ENCODE measurements at places on chromosomes 12 and 14.

DNA sequence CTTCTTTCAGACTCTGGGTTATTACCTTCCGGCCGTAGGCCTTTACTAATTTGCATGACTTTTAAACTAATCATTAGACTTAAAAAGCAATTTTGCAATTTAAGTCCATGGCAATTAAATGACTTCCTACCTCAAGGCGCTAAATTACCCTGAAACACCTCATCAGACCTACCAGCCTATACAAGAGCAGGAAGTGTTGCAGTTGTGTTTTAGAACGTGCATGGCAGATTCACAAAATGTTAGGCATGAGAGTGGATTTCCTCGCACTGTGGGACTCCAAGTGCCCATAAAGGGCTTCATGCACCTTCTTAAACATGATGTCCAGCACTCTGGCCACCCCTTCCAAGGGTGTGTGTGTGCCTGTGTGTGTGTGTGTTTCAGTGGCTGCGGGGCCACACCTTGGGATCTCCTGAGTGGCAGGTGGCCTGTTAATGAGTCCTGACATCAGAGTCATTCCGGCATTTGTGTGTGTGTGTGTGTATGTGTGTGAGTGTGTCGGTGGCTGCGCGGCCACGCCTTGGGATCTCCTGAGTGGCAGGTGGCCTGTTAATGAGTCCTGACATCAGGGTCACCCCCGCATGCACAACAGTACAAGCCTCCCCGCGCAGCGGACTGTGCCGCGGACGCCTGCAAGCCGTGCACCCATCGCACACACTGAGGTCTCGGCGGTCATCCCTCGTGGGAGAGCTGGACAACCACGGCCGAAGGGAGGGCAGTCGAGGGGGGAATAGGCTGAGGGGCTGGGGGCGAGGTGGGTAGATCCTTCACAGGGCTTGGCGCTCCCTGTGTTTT lies 900 bp downstream of the C2CD5 start:
- no peak for DNase-seq

- DNase-seq: no peak
Measured at GRCh38 chr14:91484186-91484585, 25.9 kb downstream of the PPP4R3A start.

DNA sequence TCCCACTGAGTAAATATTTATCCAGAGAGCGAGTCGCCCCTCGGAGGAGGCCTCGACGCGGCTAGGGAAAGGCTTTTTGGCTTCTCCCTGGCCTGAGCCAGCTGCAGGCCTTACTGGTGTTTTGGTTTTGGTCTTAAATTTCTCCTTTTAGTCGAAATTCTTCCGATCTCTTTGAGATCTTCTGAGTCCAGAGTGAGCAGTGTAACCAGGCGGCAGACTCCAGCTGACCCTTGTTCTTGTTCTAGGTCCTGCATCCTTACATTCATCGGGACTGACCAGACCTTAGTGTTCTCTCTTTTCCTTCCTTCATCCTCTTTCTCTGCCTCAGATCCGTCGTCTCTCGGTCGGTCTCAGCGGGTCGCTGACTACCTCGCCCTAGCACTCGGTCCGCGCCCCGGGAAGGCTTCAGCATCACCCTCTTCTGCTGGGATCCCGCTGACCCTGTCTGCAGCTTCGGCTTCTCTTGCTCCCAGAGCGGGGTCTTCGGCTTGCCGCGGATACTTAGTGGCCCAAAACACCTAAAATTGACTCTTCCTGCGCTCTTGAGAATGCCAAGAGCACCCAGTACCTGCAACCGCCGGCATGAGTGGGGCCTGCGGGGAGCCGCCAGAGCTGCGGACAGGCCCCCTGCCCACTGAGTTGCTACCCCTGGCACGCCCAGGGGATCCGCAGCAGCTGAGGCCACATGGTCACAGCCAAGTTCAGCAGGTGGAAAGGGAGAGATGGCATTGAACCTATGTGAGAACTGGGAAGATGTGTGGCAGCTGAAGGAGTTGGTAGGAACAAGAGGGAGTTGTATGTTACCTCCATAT lies 2.4 kb upstream of the PAX9 start:
- DNase-seq: no peak

GRCh38 chr14:59424341-59425071 lies 40.7 kb downstream of the GPR135 start:
- DNase-seq: no peak

DNA sequence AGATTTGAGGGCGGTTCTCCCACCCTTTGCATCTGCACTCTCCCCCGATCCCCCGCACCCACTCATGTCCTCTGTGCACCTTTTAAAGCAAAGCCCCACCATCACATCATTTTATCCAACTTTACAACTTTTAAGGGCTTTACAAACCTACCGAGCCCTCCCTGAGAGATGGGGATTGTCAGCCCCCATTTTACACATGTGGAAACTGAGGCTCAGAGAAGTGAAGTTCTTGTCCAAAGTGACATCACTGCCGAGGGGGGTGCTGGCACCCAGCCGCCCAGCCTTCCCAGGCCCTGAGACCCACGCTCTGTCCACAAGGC lies 334.2 kb downstream of the MED13L start:
- no peak for DNase-seq

- DNase-seq: peak; percentile 3
Measured at GRCh38 chr12:31832740-31833729, 104.2 kb upstream of the AMN1 start.

GRCh38 chr14:62053188-62053587 lies 291.0 kb downstream of the SNAPC1 start:
- DNase-seq: no peak
